ENCODE measurements at places on chromosomes 13 and 19. TPM values are rescaled to one million over a fixed set of nuclear protein-coding genes. Genes with fewer than 3 reads are reported as not detected.

GRCh38 chr13:63184693-63185092 is 1769.0 kb upstream of the PCDH20 start:
- no peak for DNase-seq
- H3K4me3 ChIP-seq = no peak overlapping the region
- H3K36me3 ChIP-seq = no peaks in the 10 kb centered on the region
- no peaks in the 10 kb centered on the region for H3K4me1 ChIP-seq

CYP4F12 gene
- total RNA-seq = 3.7 TPM

- H3K27ac ChIP-seq = peak overlapping the region; percentile 88
- peaks cover 14% of the 10 kb centered on the region for H3K4me1 ChIP-seq
- DNase-seq = no peak
- H3K4me3 ChIP-seq = peak overlapping the region; percentile 64
These were observed 702 bp upstream of the EPSTI1 start for GRCh38 chr13:42992764-42993122.

GRCh38 chr13:59343993-59344822 is 819.5 kb downstream of the DIAPH3 start:
- no peaks in the 10 kb centered on the region for H3K36me3 ChIP-seq
- no peak overlapping the region for H3K4me3 ChIP-seq
- no peak for DNase-seq
- no peaks in the 10 kb centered on the region for H3K4me1 ChIP-seq

- DNase-seq = no peak
- no peaks in the 10 kb centered on the region for H3K36me3 ChIP-seq
- H3K27ac ChIP-seq = no peak overlapping the region
- H3K27me3 ChIP-seq = no peaks in the 10 kb centered on the region
These were observed 300.1 kb downstream of the TBC1D4 start for GRCh38 chr13:75181906-75182305.

- H3K27ac ChIP-seq = no peak overlapping the region
- DNase-seq = peak; percentile 69
- no peak overlapping the region for H3K4me3 ChIP-seq
- H3K27me3 ChIP-seq = no peaks in the 10 kb centered on the region
These were observed 47.2 kb downstream of the ZAR1L start for GRCh38 chr13:32267836-32268439.

DNA sequence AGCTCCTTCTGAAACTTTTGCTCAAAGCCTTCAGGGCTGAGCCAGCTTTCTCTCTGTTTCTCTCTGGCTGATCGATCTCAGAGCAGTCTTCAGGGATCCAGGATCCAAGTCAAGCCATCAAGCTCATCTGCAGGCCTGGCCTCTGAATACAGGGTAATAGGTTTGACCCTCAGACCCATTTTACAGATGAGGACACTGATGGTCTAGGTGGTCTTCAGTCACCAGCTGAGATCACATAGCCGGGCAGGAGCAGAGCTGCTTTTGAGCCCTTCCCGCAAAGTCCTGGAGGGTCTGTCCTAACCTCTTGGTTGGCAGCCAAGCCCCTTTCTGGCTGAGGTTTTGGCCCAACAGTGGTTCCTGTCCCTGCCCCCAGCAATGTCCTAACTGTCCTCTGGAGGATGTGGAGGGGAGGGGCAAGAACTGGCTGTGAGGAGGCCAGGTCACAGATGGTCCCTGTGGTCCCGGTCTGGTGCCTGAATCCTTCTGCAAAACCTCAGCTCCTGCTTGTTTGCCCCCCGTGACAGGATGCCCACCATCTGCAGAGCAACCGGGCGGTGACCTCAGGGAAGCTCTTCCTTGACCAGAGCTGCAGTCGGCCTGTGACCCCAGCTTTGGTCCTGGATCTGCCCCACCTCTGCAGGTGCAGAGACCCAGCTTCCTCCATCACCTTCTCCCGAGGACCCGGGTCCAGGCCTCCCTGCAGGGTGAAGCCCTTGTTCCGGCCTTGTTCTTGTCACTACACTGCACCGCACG is 5.8 kb upstream of the PEAK3 start:
- DNase-seq = no peak
- no peak overlapping the region for H3K27ac ChIP-seq
- peaks cover 35% of the 10 kb centered on the region for H3K27me3 ChIP-seq

- no peak overlapping the region for H3K27ac ChIP-seq
- no peak overlapping the region for H3K4me3 ChIP-seq
- no peaks in the 10 kb centered on the region for H3K27me3 ChIP-seq
- H3K36me3 ChIP-seq = no peaks in the 10 kb centered on the region
- DNase-seq = no peak
- H3K4me1 ChIP-seq = no peaks in the 10 kb centered on the region
These were observed 2.0 kb downstream of the EXOC3L2 start for GRCh38 chr19:45243144-45243732.

DNA sequence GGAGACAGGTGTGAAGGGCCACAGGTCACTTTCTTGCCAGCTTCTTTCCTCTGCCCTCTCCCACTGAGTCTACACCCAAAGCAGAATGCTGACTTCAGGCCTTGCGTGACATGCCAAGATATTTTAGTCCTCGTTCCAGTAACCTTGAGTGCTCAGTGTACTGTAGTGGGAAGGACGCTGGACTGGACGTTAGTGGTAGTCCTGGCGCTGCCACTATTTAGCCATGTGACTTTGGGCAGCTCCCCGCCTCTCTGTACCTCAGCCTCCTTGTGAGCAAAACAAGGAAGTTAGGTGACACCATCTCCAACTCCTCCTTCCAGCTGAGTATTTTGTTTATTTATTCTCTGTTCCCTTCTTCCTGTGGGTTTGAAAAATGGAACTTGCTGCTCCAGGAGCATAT is 86.1 kb downstream of the FRY start:
- peaks cover 13% of the 10 kb centered on the region for H3K4me1 ChIP-seq
- no peak overlapping the region for H3K4me3 ChIP-seq
- DNase-seq = peak; percentile 64
- H3K36me3 ChIP-seq = no peaks in the 10 kb centered on the region
- H3K27ac ChIP-seq = no peak overlapping the region

DNA sequence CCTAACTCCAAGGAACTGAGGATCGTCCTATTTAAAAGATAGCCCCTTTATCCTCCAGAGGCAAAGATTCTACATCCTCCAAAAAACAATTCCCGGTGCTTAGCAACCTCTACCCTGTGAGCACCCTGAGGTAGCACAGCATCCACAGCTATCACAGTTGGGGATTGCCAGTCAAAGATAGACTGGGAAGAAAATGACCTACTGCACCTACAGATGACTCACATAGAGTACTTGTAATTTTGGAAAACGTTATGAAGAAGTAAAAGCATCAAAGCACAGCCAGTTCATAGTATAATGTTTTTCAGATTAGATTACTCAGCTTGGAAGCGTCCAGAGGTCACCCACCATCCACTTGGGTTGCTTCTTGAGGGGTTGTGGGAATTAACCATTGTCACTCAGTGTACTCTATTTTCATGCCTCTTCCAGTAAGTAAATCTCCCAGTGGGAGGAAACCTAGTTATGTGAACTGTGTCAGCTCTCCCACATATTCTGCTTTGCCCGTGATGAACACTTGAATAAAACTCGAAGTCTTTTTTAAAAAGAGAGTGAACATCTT is 8.9 kb upstream of the FAM124A start:
- peaks cover 19% of the 10 kb centered on the region for H3K27me3 ChIP-seq
- H3K27ac ChIP-seq = no peak overlapping the region
- no peak for DNase-seq
- H3K4me1 ChIP-seq = no peaks in the 10 kb centered on the region
- H3K36me3 ChIP-seq = no peaks in the 10 kb centered on the region

- peak; percentile 71 for DNase-seq
- H3K27me3 ChIP-seq = no peaks in the 10 kb centered on the region
- no peak overlapping the region for H3K27ac ChIP-seq
- H3K36me3 ChIP-seq = no peaks in the 10 kb centered on the region
These were observed 170.3 kb downstream of the PTPRS start for GRCh38 chr19:5170329-5170745.

ZNF441 gene
- total RNA-seq = 10.0 TPM

CD37 gene
- 101 TPM for total RNA-seq

DNA sequence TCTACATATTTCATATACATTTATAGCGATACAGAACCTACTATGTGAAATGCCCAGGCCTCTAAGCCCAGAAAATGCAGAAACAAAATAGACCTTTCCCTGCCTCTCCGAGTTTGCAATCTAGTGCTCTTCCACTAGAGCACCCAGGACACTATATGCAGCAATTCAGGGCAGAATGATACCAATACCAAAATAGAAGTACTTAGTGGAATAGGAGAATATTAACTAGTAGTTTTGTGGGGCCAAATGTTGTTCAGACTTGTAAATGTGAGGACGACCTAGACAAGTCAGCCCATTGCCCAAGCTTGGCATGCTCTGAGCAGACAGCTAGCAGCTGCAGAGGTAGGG is 35.8 kb upstream of the FLT1 start:
- no peak for DNase-seq
- peak overlapping the region; percentile 39 for H3K4me3 ChIP-seq
- H3K27ac ChIP-seq = no peak overlapping the region
- peaks cover 26% of the 10 kb centered on the region for H3K27me3 ChIP-seq

CLC gene
- not detected for total RNA-seq

DNA sequence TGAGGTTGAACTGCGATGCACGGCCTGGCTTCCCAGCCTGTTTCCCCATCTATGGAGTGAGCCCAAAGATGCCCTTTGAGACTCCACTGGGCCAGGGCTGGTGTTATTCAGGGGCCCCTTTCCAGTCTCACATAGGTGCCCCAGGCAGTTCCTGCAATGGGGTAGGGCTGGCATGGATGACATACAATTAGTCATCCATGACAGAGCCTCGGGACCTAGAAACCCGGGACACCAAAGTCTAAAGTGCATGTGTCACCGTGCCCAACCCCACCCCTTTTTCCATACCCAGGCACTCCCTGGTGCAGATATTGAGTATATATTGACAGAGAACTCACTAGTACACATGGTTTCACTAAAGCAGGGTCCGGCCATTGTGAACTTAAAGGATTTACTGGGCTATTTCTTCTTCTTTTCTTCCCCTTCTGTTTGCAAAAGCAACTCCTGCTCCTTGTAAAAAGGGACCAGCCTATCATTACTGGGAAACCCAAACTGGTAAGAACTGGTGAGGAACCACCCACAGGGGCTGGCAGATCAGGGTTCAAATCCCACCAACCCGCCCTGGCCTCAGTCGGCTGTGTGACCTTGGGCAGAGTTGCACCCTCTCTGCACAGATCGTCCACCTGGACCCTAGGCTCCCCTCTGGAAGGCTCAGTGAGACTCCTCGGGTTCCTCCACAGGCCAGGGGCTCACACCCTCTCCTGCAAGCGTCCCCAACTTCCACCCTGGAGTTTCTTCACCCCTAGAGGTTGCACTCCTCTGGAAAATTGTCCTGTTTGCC is 2.7 kb downstream of the B3GNT3 start:
- H3K36me3 ChIP-seq = no peaks in the 10 kb centered on the region
- peaks cover 29% of the 10 kb centered on the region for H3K27me3 ChIP-seq
- H3K27ac ChIP-seq = no peak overlapping the region
- no peaks in the 10 kb centered on the region for H3K4me1 ChIP-seq
- no peak for DNase-seq
- H3K4me3 ChIP-seq = no peak overlapping the region

ZNF524 gene
- 28.6 TPM for total RNA-seq

DNA sequence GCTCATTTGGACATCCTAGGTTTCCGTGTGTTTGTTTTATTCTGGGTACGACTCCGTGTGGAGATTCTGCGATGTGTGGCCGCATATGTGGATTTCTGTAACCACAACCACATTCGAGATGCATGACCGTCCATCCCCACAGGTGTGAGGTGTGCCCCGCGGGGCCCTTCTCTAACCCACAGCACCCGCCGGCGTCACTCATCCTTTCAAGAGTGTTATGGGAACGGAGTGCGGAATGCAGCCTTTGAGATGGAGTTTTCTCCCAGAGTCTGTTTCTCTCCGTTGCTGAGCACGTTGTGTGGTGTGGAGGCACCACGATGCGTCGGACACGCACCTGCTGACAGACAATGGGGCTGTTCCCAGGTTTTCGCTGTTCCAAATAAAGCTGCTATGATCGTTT is 40.0 kb downstream of the C13orf46 start:
- peak; percentile 45 for DNase-seq
- H3K4me3 ChIP-seq = no peak overlapping the region
- peaks cover 6% of the 10 kb centered on the region for H3K4me1 ChIP-seq
- H3K36me3 ChIP-seq = no peaks in the 10 kb centered on the region
- H3K27me3 ChIP-seq = peaks cover 8% of the 10 kb centered on the region

DNA sequence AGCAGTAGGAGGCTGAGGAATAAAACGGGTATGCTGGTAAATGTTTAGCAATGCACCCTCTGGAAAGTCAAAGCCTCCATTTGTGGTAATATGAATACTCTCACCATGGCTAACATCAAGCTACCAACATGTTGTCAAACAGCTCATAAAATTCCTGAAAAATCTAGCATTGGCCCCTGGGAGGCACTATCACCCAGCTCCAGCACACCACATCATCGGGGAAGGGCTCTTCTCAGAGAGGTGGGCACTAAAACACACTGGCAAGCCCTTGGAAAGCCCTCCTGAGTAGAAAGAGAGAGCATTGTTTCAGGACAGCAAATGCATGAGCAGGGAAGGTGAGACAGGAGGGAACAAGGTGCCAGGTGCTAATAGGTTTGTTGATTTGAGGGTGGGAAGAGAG is 53.9 kb upstream of the FLT1 start:
- no peaks in the 10 kb centered on the region for H3K27me3 ChIP-seq
- no peaks in the 10 kb centered on the region for H3K36me3 ChIP-seq
- H3K4me3 ChIP-seq = no peak overlapping the region
- no peaks in the 10 kb centered on the region for H3K4me1 ChIP-seq

DNA sequence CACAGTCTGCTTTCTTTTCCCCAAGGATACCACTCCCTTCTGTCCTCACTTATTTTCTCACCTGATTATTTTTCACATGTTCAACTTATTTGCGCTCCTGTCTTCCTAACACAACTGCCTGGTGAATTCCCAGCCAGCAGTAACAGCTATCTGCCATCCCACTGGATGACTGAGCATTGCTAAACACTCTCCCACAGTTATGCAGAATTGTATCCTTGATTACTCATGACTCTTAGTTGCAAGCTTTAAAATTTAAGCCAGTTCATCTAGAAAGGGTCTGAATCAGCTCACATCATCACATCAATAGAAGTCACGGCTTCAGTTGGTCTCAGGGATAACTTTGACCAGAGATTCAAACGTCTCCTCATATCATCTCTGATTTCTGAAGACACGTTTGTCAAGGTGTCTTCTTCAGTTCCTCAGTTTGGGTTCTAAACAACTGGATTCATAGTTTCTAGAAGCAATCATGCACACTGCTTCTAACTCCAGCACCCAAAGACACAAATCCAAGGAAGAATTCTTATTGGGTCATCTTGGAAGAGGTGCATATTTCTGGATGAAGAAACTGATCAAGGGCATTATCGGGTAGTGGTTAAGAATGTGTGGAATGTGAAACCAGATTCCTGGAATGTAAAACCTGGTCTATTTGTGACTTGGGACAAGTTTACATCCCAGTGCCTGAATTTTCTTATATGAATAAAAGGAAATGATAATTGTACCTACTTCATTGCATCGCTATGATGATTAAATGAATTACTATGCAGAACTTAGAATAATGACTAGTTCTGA is 13.9 kb upstream of the DACH1 start:
- H3K4me1 ChIP-seq = no peaks in the 10 kb centered on the region
- H3K36me3 ChIP-seq = no peaks in the 10 kb centered on the region
- no peak for DNase-seq
- H3K27me3 ChIP-seq = no peaks in the 10 kb centered on the region

All from upper lobe of right lung (tissue), 1 donor.